Activated T-cell treated with anti-CD3 and anti-CD28 coated beads, Interleukin-2, amount 50 U/mL, for 72 hours (primary cell): ENCODE measurements at places on chromosomes 3 and 15. TPM values are rescaled to one million over a fixed set of nuclear protein-coding genes. Genes with fewer than 3 reads are reported as not detected.

- DNase-seq: no peak
These were observed 40.2 kb upstream of the UBE2E2 start for GRCh38 chr3:23162934-23163333.

- DNase-seq: no peak
These were observed 18.7 kb upstream of the APH1B start for GRCh38 chr15:63258658-63259057.

DNA sequence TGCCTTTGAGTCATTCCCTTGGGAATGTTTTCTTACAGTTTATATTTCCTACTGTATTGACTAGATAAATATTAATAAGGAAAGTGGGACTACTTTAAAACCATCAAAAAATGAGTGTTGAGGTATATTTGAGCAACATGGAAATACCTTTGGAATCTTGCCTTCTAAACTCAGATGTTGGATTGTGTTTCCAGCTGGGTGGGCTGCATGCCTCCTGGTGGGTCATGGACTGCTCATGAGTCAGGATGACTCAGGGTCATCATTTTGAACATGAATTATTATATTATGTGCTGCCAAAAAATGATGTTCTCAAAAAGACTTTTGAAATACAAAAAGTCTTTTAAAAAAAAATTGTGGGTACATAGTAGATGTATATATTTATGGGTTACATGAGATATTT, 41.1 kb upstream of the APH1B start:
- DNase-seq: no peak

DNA sequence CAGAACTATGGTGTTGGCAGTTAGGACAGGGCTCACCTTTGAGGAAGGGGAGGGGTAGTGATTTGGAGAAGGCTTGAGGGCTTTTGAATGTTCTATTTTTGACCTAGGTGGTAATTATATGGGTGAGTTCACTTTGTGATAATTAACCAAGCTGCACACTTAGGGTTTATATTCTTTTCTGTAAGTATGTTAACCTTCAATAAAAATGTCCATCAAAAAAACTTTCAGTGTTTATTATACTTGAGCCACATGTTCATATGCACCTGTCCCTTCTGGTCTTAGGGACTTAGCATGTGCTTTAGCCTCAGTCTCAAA, 28.4 kb downstream of the PDE8A start:
- no peak for DNase-seq

The GOLGA8G gene
- total RNA-seq: not detected
